ENCODE measurements at places on chromosomes 7 and 10. TPM values are rescaled to one million over a fixed set of nuclear protein-coding genes. Genes with fewer than 3 reads are reported as not detected.

DNA sequence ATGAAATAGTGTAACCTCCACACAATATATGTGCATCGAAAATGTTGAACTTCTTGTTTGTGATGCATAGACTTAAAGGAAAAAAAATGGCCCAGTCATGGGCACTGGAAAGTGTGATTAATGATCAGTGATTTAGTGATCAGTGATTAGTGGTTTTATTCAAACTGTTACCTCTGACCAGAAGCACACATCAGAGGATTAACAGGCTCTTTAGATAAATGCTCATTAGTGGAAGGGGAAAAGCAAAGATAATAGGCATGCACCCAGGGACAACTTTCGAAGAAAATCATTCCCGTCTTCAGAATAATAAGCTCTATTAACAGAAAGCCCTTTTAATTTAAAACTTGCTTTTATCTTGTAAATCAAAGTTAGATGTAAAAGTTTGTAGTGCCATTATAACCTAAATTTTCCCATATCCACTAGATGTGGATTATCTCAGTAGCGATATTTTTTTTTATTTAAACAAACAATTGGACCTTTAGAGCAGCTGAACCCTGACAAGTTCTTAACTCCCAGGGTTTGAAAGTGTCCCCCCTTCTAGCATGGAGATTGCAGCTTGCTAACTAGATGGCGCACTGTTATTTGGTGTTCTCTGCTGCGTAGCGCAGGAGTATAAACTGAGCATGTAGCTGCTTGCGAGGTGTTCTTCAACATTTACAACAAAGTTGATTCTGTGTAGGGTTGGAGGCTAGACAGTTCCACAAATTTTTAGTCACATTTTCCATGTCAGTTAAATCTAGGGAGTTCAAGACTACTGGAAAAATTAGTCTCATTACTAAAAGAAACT, at the start of gene CREB5:
Gene CREB5 (plus strand): TSS at position 643 of the 787 bp plus-strand sequence. CDS start 397 bp downstream, outside the sequence.
- no peak for DNase-seq

DNA sequence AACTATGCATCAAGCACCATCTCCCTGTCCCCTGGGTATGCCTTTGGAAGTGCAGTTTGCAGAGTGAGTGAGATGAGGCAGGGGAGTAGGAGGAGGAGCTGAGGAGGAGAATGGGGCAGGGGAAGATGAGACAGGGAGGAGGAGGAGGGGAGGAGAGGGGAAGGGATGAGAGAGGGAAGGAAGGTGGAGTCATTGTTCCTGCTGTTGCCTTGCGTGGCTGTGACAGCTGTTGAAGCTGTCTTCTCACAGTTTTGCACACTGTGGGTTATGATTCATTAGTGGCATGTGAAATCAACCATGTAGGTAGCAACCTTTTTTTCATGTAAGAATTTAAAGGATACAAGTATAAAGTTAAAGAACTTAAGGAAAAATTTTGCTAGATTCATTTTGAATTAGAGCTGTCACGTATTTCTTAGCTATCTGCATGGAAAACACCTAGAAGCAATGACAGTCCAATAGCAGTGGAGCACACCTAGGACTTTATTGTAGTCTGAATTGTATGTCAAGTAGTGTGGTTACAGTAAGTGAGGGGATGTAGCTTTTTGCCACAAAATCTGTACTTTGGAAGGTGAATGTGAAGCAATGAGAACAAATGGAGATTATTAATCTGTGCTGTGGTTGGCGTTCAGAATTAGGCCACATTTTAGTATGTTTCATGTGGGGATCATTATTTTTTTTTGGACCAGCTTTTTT, 21.7 kb downstream of the CCM2 start:
- DNase-seq, result no peak

DNA sequence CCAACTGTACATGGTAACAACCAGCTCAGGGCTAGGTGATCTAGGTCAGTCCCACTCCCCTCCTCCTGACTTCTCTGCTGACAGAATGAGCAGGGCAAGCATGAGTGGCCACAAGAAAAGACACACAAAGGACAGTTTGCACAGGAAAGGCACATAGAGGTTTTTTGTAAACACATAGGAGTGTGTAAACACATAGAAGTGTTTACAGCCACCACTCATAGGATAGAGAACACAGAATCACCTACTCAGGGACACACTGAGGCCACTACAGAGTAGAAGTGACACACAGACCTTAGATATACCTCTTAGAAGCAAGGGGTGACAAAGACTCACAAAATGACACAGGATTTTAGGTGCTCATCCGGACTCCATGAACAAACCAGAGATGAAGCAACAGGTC, 19.0 kb downstream of the NUDCD3 start:
- DNase-seq, result no peak

- DNase-seq, result no peak
Observed at GRCh38 chr10:110546077-110546476, 21.4 kb upstream of the SMC3 start.

GRCh38 chr7:121005996-121006584, 17.6 kb downstream of the CPED1 start:
- no peak for DNase-seq

DNA sequence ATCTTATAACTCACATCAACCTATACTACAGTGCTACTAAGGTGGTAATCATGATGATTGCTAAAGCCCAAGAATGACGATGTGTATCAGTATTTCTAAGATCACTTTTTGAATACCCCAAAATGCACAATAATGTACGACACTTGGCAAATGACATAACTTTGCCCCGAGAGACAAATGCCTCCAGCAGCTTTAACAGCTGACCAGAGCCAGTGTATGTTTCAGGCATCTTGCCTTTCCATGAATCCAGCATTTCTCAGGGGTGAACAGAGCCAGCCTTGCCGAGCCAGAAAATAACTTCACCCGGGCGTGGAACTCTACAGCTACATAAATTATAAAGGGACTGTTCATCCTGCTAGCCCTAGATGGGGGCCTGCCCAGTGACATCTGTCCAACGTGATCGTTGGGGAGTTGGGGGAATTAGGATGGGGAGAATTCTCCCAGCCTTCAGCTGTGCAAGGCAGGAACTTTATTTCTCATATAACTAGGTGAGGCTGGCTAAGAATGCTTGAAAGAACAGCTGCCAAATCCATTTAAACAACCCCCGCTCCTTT, 1.8 kb downstream of the IGFBP3 start:
- no peak for DNase-seq

- DNase-seq, result peak; percentile 30
Observed at GRCh38 chr10:113045147-113046055, 95.4 kb downstream of the TCF7L2 start.

DNA sequence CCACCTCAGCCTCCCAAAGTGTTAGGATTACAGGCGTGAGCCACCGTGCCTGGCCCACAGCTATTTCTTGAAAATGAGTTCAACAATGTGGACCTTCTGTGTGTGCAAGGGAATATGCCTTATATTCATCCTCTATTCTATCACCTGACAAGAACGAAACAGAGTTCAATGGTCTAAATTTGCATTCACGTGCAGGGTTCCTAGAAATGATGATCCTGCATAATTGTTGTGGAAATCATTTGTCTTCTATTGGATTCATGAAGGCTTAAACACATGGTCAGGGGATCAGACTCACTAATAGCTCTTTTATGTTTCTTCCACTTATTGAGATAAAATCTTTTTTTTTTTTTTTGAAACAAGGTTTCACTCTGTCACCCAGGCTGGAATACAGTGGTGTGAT, 23.7 kb downstream of the PAPSS2 start:
- no peak for DNase-seq

DNA sequence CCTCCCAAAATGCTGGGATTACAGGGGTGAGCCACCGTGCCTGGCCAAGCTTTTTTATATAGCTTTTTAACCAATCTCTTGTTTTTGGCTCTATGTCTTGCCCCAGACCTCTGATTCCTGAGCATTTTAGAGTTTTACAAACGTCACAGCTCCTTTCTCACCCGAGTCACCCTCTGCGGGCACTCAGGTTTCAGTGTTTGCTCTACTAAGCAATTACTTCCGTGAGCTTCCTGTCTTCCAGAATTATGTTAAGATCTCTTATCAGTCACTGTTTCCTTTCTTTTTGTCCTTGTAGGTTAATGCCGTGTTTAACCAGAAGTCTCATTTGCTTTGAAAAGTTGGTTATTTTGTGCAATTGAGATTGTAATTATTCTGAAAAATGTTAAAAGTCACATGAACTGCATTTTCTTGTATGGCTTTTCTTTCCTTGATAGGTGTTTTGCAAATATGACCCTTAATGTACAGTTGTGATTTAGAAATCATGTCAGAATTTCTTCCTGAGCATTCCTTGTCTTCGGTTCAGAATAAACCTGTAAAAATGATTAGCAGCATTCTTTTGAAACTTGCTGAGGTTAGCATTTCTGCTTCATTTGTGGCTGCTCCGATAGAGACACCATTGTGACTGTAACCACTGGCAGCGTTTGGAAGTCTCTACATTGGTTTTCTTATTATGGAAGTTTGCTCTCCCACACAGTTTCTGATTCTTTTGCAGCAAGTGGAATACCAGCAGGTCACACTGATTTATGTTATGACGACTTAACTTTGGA, 4.5 kb upstream of the HKDC1 start:
- DNase-seq, result no peak

GRCh38 chr7:110870926-110871325, 220.0 kb upstream of the LRRN3 start:
- DNase-seq, result no peak

- DNase-seq, result no peak
Observed at GRCh38 chr7:118974836-118975235, 750.3 kb downstream of the ANKRD7 start.

GRCh38 chr10:118800920-118801319, 46.1 kb upstream of the CACUL1 start:
- no peak for DNase-seq

DNA sequence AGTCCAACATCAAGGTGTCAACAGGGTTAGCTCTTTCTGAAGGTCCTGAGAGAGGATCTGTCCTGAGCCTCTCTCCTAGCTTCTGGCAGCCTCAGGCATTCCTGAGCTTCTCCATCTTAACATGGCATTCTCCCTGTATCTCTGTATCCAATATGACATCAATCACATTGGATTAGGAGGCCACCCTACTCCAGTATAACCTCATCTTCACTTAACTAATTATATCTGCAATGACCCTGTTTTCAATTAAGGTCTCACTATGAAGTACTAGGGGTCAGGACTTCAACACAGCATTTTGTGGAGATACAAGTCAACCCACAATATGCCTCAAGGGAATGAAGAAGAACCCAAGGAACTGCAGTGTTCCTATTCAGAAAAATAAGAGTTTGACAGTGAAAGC, 133.8 kb downstream of the RELN start:
- DNase-seq, result no peak

The MLXIPL gene
- total RNA-seq, result 7.2 TPM

The KRIT1 gene
- total RNA-seq, result 50.1 TPM

Measured in Panc1 (cell line).